ENCODE measurements at places on chromosomes 16 and 17.

GRCh38 chr17:41812381-41813151, at the start of gene FKBP10:
FKBP10 (plus strand) TSS chr17:41813004; CDS start chr17:41813035, 31 bp downstream.
- no peak for DNase-seq

- no peak for DNase-seq
Measured at GRCh38 chr17:29870836-29871465, 59.1 kb downstream of the SSH2 start.

DNA sequence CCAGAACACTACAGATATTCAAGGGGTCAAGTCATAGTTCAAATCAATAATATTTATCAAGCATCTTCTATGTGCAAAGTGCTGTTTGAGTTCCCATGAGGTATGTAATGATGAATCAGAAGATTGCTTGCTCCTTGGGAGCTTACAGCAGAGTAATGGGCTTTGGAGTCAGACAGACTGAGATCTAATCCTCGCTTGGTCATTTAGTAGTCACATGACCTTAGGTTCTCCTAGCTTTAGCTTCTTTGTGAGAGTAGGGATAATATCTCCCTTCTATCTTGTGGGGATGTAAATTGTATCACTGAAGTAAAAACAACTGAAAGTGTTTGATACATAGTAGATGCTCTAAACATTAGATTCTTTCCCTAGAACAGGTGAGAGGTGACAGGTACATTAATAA, 30.1 kb downstream of the SNX11 start:
- no peak for DNase-seq

DNA sequence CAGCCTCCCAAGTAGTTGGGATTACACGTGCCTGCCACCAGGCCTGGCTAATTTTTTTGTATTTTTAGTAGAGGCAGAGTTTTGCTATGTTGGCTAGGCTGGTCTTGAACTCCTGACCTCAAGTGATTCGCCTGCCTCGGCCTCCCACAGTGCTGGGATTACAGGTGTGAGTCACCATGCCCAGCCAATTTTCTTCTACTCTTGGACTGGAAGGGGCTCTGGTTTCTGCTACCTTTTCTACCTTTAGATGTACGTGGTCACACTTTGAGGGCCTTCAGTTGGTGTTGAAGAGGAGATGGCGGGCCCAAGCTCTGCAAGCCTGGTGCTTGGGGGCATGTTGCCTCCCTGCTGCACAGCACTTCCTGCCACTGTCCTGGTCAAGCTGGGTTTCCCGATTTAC, 173.6 kb downstream of the PRKCA start:
- no peak for DNase-seq

DNA sequence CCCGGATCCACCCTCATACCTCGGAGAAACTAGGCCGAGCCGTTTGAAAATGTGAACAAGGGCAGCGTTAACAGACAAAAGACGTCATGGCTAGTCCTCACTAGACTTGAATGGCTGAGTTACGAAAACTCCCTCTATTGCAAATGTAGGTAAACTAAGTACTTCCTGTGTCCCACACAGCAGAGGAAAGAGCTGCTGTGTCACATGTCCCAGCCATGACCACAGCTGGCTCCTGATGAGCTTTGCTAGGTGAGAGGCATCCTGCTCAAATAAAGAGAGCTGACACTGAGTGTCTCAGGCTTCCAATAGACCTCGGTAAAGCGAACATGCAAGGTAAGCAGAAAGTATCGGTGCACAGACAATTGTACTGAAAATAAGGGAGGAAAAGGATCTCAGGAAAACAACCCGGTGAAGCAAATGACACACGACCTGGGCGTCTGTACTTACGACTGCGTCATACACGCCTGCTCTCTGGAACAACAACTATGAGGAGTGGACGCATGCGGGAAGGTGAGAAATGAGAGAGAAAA, 26.0 kb downstream of the TMEM204 start:
- no peak for DNase-seq

GRCh38 chr16:54932737-54933254, 2.1 kb downstream of the IRX5 start:
- no peak for DNase-seq

DNA sequence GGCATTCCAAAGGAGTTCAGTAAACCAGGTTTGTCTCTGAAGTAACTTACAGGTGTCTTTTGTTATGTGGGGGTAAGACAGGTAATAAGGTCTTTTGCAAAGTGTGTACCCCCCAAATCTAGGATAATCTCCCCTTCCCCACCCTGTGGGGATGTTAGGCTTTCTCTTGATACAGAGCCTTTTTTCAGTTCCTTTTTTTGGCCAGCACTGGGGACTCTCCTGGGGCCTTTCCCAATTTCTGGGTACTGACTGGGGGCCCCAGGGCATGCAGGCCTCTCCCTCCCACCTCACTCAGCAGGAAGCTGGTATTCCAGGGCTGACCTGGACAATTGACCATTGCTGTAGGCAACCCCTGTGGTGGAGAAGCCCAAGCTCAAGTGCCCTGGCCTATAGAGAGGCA, 84.3 kb upstream of the IRX6 start:
- no peak for DNase-seq

GRCh38 chr17:68178831-68179230, 69.0 kb upstream of the AMZ2 start:
- DNase-seq, result no peak

DNA sequence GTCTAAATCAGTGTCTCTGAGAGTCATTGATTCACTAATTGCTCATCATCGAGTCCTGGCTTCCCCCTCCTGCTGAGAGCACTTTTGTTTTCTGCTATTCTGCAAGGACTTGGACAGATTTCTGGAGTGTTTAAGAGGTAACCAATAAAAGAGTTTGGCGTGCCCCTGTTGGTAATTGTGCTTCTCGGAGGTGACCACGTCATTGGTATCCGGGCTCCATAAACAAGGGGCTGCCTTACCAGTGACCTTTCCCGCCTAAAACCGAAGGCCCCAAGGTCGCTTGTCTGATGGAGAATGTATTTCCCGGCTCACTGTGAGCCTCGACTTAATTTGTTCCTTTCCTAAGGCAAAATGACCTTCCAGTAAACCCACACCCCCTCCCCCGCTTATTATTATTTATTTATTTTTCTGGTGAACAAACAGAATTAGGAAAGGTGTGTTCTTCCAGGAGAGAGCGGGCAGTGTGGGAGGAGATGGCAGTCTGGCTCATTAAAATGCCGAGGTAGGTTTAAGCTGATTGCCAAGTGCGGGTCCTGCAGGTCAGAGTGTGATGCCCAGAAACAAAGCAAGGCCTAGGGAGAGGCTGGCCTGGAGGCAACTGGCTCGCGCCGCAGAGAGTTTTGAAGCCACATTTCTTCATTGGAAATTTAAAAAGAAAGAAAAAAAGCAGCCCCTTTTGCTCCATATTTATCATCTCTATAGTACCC, 30.2 kb downstream of the MSI2 start:
- DNase-seq, result no peak

DNA sequence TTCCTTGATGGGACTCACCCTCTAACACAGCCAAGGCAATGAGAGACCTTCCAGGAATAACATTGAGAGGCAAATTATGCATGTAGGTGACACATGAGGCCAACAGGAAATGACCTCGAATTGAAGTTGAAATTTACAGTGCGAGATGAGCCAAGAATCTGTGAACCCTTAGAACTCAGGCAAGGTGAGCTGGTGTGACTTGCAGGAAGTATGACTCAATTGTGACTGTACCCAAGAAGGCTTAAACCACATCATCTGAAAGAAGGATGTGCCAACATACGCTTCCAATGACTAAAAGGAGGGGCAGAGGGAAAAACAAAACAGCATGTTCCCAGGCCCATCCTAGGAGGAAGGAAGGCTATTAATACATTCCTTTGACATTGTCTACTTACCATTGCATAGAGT, 44.8 kb downstream of the PITPNC1 start:
- peak; percentile 90 for DNase-seq

DNA sequence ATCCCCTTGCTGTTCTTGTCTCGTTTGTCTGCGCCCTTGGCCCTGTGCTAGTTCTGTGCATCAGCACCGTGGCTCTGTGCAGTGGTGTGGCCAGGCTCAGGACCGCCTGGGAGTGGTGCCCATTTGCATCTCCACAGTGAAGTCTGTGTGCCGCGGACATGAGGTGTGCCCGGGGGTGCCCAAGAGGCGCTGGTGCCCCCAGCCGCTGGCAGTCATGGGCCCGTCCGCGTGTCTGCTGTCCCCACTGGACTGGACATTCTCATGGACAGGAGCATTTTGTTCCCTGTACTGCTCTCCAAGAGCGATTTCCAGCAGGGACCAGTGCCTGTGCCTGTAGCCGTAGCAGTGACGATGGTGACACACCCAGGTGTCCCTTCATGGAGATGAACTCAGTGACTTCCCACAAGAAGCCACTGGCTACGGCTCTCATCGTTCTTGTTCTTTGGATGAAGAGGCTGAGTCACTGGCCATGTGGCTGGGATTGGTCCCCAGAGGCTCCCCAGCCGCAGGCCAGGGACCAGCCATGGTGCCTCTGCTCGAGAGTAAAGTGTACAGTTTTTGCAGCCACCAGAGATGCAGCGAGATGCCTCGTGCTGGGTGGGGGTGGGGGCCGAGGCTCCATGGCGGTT, 13.0 kb upstream of the MC1R start:
- no peak for DNase-seq

- DNase-seq, result no peak
Measured at GRCh38 chr17:15981646-15982580, 17.6 kb downstream of the ZSWIM7 start.

DNA sequence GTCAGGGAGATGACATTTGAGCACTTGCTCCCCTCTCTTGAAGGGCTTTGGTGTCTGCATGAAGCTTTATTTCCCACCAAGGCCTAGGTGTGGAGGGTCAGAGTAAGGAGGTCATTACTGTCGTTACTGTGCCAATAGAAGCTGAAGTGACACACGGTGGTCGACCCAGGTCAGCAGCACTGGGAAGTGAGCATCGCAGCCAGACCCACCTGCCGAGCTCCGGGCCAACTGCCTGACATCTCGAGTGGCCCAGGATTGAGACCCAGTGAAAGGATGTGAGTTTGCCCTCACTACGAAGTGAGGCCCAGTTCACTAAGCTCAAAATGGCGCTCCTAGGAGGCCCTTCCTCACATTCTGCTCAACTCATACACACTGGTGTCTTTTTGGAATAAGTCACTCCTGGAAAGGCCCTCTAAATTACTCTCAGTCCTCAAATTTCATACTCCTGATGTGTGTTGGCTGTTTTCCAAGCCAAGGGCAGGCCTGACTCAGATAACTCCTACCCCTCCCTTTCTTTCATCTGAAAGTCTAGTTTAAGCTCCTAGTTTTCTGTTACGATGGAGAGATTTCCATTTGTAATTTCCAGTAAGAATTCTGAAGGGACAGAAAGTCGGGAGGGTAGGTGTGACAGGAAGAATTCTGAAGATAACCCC, 200.4 kb downstream of the LGALS9B start:
- no peak for DNase-seq

DNA sequence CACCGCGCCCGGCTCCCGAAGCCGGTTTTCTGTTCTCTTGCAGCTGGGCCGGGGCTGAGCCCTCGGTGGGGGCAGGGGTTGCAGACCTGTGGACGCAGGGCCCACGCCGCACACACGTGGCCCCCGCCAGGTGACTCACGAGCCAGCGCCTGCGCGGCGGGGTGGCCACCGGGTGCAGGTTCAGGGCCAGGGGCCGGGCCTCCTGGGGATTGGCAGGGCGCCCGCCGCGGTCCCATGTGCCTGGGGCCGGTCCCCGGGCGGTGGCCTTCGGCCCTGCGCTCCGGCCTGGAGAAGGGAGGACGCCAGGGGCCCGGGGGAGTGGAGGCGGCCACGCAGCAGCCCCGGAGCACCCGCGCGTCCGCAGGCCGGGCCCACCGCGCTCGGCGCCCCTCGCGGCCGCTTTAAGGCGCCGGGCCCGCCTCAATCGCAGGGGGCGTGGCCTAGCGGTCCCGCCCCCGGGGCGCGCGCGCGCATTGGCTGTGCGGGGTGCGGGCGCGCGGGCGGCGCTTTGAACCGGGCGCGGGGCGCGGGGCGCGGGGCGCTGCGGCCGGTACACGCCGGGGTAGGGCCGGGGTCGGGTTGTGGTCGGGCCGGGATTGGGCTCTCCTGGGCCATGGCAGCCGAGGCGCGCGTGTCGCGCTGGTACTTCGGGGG, at the start of gene SLC25A10:
Gene SLC25A10 (plus strand): TSS at position 471 of the 654 bp plus-strand sequence. CDS start 143 bp downstream, at position 614.
- DNase-seq, result peak; percentile 88

- no peak for DNase-seq
Measured at GRCh38 chr16:2042986-2043666, 4.5 kb downstream of the NTHL1 start.

GRCh38 chr17:80833952-80834892, 157.4 kb upstream of the CHMP6 start:
- DNase-seq, result no peak

GRCh38 chr16:8113843-8114242, 476.5 kb downstream of the TMEM114 start:
- DNase-seq, result no peak

- no peak for DNase-seq
Measured at GRCh38 chr17:17506181-17506741, 10.1 kb upstream of the RASD1 start.

DNA sequence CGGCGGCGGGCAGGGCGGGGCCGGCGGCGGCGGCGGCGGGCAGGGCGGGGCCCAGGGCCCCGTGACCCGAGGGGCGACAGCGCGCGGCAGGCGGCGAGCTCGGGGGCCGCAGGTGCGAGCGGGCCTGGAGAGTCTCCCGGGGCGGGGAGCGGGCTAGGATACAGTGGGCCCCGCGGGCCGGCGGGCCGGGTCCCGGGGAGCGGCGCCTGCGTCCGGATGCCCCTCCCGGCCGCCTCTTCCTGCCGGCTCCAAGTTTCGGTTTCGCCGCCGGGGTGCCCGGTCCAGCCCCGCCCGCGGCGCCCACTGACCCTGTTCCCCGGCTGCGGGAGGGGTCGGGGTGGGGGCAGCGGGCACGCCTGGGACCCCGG, at the start of gene RNF213:
Gene RNF213 (plus strand): TSS at position 62 of the 368 bp plus-strand sequence. CDS start 2,830 bp downstream, outside the sequence.
- peak; percentile 68 for DNase-seq

DNA sequence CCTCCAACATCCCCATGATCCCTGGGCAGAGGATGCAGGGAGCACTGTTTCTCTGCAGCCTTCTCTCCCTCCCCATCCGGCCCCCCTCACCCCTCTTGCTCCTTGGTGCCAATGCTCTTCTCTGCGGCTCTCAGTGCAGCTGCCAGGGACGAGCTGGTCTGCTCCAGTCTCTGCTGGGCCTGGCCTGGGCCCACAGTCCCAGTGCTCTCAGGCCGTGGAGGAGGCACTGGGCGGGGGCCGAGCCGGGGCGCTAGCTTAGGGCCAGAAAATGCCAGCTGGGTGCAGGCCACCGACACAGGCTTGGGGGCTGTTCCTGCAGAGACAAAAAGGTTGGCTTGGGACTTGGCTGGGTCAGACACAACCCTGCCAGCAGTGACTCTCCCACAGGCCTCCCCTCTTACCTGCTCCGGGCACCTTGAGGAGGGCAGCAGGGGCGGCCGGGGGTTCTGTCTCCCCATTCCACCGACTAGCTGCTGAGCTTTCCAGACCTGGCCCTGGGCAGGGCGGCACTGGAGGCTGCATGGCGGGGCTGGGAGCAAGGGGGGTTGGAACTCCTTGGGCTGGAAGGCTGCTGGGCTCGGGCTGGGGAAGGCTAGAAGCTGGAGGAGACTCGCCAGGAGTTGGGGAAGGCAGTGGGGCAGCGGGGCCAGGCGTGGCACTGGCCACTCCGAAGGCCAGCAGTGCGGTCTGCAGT, 13.8 kb downstream of the CASKIN2 start:
- DNase-seq, result no peak
